ENCODE measurements at places on chromosomes 6 and 20.

DNA sequence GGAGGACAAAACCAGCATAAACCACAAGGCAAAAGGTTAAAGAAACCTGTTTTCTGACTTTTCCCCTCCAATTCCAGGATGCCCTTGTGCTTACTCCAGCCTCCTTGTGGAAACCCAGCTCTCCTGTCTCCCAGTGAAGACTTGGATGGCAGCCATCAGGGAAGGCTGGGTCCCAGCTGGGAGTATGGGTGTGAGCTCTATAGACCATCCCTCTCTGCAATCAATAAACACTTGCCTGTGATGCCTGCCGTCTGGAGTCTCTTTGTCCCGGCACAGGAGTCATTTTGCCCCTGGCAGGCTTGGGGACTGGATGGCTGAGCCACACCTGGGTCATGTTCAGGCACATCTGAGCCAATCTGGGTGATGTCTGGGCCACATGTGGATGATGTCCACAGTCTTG is 26.6 kb downstream of the BPIFB1 start:
- H3K4me1 ChIP-seq = no peaks in the 10 kb centered on the region
- no peak for DNase-seq
- H3K4me3 ChIP-seq = no peak overlapping the region

- no peaks in the 10 kb centered on the region for H3K36me3 ChIP-seq
- no peak overlapping the region for H3K4me3 ChIP-seq
Observed at GRCh38 chr6:48766349-48766748, 655.4 kb upstream of the PTCHD4 start.

GRCh38 chr6:124055395-124055794 is 251.7 kb downstream of the NKAIN2 start:
- no peak overlapping the region for H3K4me3 ChIP-seq
- DNase-seq = no peak
- H3K27ac ChIP-seq = no peak overlapping the region
- H3K36me3 ChIP-seq = no peaks in the 10 kb centered on the region
- H3K27me3 ChIP-seq = no peaks in the 10 kb centered on the region
- no peaks in the 10 kb centered on the region for H3K4me1 ChIP-seq

GRCh38 chr20:25478889-25479568 is 71.6 kb downstream of the GINS1 start:
- no peak for DNase-seq
- H3K27ac ChIP-seq = no peak overlapping the region
- no peak overlapping the region for H3K4me3 ChIP-seq
- H3K4me1 ChIP-seq = no peaks in the 10 kb centered on the region
- H3K27me3 ChIP-seq = no peaks in the 10 kb centered on the region

All from H9 (cell line).